ENCODE measurements at places on chromosomes 7 and 10.

DNA sequence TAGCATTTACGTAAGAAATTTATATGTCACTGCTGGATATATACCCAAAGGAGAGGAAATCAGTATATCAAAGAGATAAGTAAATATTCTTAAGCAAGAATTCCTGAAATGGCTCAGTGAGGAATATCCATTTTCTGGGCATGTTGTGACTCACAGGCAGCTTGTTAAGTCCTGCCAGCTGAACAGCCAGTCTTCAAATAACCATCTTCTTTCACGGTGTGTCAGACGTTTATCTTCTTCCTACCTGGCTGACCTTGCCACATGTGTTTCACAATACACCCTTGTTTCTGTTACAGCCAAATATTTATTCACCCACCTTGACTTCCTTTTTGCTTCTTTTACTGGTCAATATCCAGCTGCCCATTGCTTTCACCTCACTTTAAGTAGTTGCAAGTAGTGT, 648.1 kb downstream of the ANKRD7 start:
- DNase-seq: no peak

GRCh38 chr10:33183655-33184054, 150.8 kb downstream of the NRP1 start:
- DNase-seq: no peak

- no peak for DNase-seq
Measured at GRCh38 chr10:585502-585901, 104.0 kb downstream of the DIP2C start.

DNA sequence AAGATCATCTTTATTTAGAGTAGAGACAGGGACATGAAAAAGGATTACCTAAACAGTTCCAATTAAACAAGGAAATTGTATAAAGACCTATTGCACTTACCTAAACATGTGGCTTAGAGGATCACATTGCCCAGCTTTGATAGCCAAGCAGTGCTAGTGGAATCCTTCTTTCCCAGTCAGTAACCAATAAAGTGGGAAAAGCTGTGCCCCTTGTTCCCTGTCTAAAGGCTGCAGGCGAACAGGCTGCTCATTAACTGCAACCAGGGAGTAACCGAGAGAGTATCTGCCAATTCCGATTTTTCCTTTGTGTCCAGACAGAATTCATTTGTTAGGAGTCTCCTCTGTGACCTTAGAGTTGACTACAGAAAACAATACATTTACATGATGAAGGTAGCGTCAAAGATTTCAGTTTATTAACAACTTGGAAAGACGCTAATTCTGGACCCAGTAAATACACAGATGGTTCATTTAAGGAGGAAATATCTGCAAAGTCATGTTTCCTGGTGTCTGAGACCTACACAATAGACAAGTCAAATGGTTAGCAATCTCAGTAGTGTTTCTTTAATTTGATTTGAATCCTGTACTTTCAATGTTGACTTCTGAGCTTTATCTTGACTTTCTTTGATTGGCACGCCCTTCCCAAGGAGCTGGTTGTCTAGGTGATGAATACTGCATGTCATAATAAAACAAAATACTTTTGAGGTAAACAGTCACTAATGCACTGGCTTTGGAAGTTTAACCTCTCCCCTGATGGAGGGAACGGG, 57.3 kb upstream of the MET start:
- DNase-seq: no peak

DNA sequence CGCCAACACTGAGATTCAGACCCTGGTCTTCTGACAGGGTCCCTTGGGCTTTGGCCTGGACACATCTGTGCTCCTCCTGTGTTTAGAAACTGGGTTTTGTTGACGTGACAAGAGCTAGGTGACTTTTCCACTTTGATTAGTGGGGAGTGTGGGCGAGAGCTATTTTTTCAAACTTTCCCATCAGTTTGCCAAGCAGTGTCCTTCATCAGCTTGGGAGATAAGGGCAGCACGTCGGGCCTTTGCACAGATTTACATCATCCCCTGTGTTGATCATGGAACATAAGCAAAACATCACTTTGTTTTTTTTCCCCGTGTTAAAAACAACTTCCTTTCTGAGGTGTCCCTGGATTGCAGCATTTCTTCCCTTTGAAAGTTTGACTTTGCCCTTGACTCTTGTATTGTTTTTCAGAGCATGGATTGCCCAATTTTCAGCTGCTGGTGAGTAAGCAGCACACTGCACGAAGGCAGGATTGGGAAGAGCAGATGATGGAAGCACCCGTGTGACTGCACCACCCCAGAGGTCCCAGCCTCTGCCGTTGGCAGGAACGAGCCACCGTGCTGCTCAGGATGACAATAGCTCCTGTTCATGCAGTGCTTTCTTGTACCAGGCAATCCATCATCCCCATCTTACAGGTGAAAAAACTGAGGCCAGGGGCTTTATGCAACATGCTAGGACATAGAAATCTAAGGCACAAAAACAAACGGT, 6.4 kb upstream of the IGFBP1 start:
- DNase-seq: no peak

GRCh38 chr7:26861050-26861449, 3.3 kb downstream of the SKAP2 start:
- DNase-seq: no peak

DNA sequence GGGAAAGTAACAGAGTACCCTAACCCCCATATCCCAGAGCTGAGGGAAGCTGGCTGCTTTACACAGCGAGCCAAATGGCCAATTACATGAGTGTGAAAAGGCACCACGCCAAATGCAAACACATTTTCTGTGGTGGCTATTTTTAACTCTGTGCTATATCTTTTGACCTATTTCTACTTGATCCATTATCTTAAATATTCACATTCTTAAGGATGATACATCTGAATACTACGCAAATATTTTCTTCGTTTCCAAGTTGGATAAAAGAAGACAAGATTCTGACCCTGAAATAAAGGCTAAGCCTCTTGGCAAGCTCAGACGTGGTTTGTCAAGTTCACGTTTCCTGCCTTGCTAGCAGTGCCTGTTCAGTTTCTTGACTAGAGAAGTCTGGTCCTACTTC, 146.7 kb upstream of the TMEM196 start:
- no peak for DNase-seq

GRCh38 chr10:117134306-117135025, 3.6 kb downstream of the VAX1 start:
- no peak for DNase-seq

GRCh38 chr10:79313911-79314439, 33.3 kb upstream of the PPIF start:
- DNase-seq: no peak

DNA sequence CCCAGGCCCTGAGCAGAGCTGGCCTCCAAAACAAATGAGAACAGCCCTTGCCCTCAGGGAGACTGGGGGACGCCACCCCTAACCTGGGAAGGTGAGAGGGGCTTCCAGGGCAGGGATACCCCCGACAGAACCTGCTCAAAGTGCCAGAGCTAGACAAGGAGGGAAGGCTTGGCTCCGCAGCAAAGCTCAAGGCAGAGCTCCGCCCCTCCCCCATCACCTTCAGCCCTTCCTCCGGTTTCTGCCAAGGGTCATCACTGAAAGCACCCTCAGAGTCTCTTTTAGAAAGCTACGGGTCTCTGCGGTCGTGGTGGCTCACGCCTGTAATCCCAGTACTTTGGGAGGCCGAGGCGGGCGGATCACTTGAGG, 73.4 kb upstream of the CUX1 start:
- no peak for DNase-seq

DNA sequence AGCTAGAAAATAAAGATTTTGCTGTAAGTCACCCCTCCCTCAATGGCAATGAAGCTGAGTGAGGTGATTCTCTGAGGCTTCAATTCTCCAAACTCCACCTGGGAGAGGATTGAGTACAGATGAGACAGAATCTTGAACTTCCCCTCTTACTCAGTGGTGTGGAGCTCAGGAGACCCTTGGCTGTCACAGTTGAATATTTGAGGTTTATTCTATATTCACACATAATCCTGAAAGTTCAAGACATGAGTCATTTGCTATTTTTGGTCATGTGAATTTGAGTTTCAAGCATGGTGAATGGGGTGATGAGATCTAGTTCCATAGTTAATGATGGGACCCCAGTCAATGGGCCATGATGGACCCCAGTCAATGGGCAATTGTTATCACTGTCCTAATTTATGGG, 13.9 kb upstream of the TECTB start:
- DNase-seq: no peak

GRCh38 chr10:121371836-121372235, 226.4 kb downstream of the FGFR2 start:
- no peak for DNase-seq

DNA sequence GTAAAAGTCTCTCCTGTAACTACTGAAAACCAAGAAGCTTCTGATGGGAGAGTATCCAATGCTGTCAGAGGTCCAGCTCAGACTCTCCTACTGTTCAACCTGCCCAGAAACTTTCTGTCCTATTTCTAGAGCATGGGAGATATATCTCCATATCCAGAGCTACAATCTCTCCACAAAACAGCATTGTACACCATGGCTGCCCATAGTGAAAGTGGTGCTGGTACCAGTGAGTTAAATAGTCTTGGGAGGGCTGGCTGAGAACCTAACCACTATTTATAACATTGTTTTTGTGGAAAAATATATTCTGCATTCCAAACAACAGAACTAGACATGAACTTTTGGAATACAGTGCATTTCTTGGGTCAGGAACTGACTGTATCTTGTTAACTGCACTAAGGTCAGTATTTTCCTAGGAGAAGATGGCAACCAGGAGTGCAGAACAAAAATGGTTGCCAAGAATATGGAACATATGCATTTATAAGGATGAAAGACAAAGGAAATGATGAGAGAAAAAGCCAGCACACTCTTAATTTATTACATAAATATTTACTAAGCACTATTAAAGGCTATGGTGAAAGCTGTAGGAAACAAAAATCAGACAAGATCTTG, 91.9 kb downstream of the ZNF438 start:
- no peak for DNase-seq

All from CD4-positive, alpha-beta T cell treated with Interleukin-4 for 4 hours (primary cell).